Germinal center (tissue), 1 donor: ENCODE measurements at places on chromosomes 2 and 18.
A peak's percentile ranks its signal among the peaks of the same experiment; 100 is the strongest.

GRCh38 chr2:25368660-25369059 lies 26.9 kb upstream of the DNMT3A start:
- no peak for DNase-seq

DNA sequence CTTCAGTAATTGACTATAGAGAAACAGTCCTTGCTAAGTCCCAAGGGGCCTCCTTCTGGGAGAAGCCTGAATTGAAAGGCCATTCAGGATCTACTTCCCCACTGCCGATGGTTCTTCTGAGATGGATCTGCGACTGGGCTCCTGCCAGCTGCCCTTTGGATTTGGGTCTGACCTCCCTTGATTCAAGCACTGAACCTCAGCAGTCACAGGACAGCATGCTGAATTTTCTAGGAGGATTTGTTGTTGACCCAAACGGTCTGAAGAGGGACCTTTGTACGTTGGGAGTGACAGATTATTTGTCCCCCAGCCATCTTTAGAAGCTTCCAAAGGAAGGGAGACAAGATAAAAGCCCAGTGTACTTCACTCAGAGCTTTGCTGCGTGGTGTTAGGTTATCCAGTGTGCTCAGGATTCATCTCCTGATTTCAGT lies 67.1 kb downstream of the NXPH2 start:
- no peak for DNase-seq

GRCh38 chr2:492178-492577 lies 185.0 kb downstream of the TMEM18 start:
- DNase-seq, result no peak

- no peak for DNase-seq
Measured at GRCh38 chr2:10614939-10615338, 74.8 kb downstream of the NOL10 start.

- no peak for DNase-seq
Measured at GRCh38 chr2:21288739-21289520, 165.2 kb downstream of the TDRD15 start.

- DNase-seq, result no peak
Measured at GRCh38 chr2:232539298-232540231, at the start of gene CHRNG. CHRNG (plus strand) TSS chr2:232539692; CDS start chr2:232539748, 56 bp downstream.

GRCh38 chr18:64276311-64277090 lies 127.6 kb upstream of the LINC00305 start:
- no peak for DNase-seq

DNA sequence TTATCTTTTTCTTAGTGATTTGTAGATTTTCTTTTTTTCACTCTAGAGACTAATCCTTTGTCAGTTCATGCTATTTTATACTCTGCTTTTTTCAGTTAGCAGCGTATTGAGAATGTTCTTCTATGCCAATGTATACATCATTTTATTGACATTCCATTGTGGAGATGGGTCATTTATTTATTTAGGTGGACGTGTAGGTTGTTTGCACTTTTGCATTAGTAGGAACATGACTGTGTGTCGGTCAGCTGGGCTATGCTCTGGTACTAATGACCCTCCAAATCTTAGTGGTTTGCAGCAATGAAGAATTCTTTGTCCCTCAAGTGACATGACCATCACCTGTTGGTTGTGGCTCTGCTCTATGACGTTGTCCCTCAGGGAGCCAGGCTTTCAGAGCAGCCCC lies 33.6 kb downstream of the HPCAL1 start:
- no peak for DNase-seq

GRCh38 chr18:32177530-32177929 lies 12.3 kb upstream of the MEP1B start:
- DNase-seq, result no peak

DNA sequence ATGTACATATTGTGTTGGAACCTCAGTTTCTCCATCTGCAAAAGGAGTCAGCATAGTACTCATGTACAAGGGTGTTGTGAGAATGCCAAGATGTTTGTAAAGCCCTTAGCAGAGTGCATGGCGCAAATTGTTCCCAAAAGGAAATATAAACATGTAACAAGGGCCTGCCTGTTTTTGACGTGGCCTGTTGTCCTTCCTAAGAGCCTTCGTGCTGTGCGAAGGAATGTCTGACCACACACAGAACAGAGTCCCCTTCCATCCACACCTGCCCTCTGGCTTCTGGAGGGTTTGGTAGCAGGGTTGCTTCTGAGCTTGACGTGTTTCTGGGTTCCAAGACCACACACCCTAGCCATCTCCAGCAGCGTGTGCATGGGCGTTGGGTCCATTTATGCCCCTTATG lies 34.9 kb downstream of the CABLES1 start:
- DNase-seq, result no peak

- DNase-seq, result no peak
Measured at GRCh38 chr2:196040218-196040617, 28.4 kb downstream of the DNAH7 start.

- no peak for DNase-seq
Measured at GRCh38 chr2:84857566-84857965, 23.3 kb downstream of the TRABD2A start.

DNA sequence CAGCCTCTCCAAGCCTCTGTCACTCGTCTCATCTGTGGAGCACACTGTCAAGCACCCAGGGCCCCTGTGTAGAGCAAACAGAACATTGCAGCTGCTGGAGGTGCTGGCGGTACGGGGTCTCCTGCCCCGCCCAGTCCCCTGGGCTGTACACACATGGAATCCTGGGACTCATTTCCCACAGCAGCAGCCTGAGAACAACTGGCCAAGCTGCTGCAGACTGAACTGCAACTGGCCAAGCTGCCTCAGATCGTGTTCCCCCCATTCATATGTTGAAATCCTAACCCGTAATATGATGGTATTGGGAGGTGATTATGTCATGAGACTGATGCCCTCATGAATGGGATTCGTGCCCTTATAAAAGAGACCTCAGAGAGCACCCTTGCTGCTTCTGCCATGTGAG lies 130.5 kb downstream of the NCK2 start:
- no peak for DNase-seq

- DNase-seq, result peak; percentile 62
Measured at GRCh38 chr2:172972005-172972619, 103.5 kb upstream of the MAP3K20 start.

- DNase-seq, result no peak
Measured at GRCh38 chr2:17242813-17243485, 275.3 kb downstream of the RAD51AP2 start.

GRCh38 chr2:7811073-7811472 lies 870.8 kb upstream of the ID2 start:
- DNase-seq, result no peak

GRCh38 chr2:55976681-55977080 lies 53.1 kb upstream of the EFEMP1 start:
- no peak for DNase-seq

GRCh38 chr2:111698743-111699554 lies 185.0 kb downstream of the ANAPC1 start:
- DNase-seq, result no peak

- no peak for DNase-seq
Measured at GRCh38 chr2:33363325-33364298, 112.8 kb upstream of the RASGRP3 start.

DNA sequence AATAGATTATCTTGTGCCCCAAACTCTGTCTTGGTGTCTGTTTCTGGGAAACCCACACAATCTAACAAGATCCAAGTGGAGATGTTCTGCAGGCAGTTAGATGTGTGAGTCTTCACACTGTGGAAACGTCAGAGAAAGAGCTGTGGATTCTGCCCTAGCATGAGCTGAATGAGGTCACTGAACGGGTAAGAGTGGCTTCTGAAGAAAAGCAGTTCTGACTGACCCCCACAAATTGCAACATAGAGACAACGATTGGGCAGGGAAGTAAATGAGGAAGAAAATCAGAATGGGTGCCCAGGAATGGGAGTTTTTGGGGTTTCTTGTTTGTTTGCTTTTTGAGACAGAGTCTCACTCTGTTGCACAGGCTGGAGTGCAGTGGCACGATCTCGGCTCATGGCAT lies 12.9 kb upstream of the RPL37A start:
- DNase-seq, result no peak

GRCh38 chr2:177419274-177419673 lies 26.7 kb downstream of the AGPS start:
- DNase-seq, result no peak

- no peak for DNase-seq
Measured at GRCh38 chr2:77513191-77513590, 9.0 kb downstream of the LRRTM4 start.

DNA sequence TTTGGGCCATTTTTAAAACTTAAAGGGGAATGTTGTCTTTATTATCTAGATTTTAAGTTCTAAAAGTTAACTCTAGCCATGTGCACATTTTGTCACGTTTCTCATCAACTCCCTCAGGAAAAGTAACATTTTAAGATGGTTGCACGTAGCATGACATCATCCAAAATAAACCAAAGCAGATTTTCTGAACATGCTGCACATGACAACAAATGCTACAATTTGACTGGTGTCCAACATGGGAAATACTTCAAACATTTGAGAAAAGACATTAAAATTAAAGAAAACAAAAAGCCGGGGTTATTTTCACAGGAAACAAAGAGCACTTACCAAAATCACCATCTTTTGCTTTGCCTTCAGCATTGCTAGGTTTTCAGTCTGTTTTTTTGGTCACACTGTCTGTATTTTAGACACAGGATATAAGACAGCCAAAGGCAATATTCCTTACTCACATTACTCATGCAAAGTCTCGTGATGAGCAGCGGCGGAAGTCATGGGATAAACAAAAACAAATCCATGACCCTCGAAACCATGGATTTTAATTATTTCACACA lies 51.3 kb upstream of the RND3 start:
- no peak for DNase-seq

DNA sequence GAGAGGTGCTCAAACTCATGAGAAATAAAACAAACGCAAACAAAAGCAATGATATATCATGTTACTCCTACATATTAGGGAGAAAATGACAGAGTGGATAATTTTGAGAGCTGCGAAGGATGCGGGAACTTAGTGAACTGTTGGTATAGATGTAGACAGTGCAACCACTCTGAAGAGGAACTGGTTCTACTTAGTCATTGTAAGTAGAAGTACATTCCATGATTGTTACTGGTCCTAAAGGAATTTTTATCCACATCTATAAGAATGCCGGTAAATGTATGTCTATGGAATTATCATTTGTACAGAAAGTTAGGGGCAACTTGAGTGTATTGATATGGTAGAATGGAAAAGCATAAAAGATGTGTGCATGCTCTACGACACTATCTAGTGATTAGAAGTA lies 1238.4 kb downstream of the LRP1B start:
- DNase-seq, result no peak

GRCh38 chr2:208542465-208543041 lies 136.0 kb downstream of the PTH2R start:
- DNase-seq, result no peak

DNA sequence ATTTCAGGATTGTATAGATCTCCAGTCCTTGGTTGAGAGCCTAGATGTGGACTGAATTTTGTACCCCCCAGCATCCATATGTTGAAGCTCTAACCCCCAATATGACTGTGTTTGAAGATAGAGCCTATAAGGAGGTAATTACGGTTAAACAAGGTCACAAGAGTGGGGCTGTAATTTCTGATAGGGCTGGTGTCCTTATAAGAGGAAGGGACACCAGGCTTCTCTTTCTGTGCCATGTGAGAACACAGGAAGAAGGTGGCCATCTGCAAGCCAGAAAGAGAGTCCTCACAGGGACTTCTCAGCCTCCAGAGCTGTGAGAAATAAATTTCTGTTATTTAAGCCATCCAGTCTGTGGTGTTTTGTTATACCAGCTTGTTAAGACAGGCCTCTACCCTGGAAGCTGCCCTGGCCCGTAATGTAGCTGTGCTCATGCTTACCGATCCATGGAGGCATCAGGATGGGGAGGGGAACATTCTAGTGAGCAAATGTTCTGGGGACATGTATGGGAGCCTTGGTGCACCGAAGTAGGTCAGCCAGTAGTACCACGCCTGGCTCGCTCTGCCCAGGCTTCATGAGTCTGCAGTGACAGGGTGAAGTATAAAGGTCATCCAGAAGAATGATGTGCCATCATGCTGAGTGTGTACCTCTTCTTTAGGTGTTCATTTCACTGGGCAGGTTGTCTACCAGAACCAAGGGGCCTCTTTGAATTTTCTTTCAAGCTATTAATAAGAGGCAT lies 16.1 kb downstream of the RASGRP3 start:
- DNase-seq, result no peak

DNA sequence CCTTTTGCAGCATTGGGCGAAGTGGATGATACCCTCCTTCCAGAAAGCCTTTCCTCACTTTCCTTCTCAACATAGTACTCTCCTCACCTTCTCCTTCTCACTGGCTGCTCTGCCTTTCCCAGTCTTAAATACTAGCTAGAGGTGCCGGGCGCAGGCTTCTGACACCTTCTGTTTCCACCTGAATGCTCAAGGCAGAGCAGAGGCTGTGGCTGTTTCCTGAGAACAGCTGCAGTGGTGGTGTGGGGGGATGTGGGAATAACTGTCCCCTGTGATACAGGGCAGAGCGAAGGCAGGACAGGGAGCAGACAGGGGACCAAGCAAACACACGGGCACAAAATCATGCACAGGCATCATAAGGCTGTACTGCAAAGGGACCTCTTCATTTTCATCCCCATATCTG lies 303.1 kb downstream of the SS18 start:
- no peak for DNase-seq

DNA sequence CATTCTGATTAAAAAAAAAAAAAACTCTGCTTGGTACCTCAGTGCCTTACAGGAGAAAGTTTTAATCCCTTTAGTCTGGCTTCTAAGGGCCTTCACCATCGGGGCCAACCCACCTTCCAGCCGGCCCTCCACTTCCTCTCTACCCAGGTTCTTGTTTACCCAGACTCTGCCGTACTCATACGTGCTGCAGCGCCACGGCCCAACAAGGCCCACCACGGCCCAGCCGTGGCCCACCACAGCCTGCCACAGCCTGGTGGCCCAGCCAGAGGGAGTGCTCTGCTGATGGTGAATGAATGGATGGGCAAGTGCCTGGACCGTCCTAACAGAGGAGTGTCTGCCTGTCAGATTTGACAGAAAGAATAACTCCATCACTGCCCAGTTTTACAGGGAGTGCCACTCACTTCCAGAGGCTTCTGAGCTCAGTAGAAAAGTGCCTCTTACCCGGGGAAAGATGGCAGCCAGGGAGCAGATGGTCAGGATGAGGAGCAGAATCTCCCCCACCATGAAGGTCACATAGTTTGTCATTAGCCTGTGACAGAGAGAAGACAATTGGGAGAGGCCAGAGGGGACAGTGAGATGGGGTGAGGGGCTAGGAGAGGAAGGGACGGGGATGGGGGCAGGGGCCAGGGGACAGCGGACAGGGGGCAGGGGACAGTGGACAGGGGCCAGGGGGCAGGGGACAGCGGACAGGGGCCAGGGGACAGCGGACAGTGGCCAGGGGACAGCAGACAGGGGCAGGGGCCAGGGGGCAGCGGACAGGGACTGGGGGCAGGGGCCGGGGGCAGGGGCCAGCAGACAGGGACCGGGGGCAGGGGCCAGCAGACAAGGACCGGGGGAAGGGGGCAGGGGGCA lies 38.2 kb downstream of the CENPO start:
- DNase-seq, result no peak

- DNase-seq, result no peak
Measured at GRCh38 chr2:60556576-60557485, 3.4 kb upstream of the BCL11A start.

DNA sequence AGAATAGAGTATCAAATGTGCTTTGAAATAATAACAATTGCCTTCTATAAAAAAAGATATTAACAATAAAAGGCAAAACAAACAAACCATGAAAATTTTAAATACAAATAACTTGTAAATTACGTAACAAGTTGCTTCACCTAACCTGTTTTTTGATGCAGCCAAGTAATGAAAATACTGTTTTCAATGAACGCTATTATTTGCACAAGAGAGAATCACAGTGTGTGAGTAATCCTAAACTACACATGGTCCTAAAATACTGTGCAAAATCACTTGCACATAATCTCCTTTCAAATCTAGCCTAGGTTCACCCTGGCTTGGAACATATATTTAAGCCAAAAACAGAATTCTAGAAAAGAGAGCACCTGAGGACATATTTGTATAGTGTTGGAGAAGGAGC lies 98.9 kb downstream of the CCDC148 start:
- no peak for DNase-seq

- no peak for DNase-seq
Measured at GRCh38 chr2:208297961-208298360, 31.9 kb downstream of the PIKFYVE start.
